Activated T-cell treated with anti-CD3 and anti-CD28 coated beads for 4 hours (primary cell): ENCODE measurements at places on chromosomes 3 and 15.

GRCh38 chr3:56918111-56918568 lies 116.4 kb upstream of the ARHGEF3 start:
- DNase-seq = no peak

DNA sequence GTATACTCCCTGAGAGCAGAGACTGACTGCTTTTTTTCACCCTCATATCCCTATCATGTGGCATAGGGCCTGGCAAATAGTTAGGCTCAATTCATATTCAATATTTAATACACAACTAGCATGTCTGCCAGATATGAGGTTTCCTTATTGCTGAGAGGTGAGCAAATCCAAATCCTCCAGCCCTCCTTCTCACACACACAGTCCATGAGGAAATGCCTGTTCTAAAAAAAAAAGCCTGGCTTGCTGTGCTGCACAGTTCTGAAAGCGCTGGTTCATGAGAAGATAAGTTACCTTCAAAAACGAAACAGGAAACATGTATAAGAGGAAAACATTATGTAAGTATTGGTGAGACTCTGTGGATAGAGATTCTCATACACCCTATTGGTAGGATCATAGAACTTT lies 15.5 kb upstream of the ACAP2 start:
- DNase-seq = no peak

DNA sequence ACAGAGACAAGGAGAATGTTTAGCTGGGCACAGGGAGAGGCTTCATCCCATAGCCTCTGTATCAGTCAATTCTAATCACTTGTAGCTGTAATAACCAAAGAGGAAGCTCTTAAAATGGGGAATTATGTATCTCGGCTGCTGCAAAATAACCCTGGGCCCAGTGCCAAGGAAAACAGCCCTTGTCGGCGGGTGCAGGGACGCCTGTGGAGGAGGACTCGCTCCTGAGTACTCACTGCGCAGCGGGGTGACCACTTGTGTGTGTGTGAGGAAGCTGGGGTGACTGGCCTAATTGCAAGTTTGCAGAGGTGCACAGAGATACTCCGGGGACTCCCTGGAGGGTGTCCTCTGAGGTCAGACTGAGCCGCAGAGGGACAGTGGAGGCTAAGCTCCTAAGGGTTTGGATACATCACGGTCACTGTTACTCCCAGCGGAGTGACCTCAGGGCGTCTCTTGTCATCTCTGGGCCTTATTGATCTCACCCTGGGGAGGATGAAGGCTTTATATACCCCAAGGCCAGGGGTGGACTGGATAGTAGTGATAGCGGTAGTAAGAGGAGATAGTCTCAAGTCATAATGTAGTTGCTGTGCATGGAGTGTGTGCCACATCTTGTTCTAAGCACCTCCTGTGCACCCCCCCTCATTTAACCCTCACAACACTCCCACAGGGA lies 37.2 kb downstream of the SLC6A6 start:
- no peak for DNase-seq

GRCh38 chr3:106120356-106120755 lies 251.5 kb upstream of the CBLB start:
- no peak for DNase-seq

GRCh38 chr15:86055688-86056087 lies 24.0 kb upstream of the AGBL1 start:
- DNase-seq = no peak

DNA sequence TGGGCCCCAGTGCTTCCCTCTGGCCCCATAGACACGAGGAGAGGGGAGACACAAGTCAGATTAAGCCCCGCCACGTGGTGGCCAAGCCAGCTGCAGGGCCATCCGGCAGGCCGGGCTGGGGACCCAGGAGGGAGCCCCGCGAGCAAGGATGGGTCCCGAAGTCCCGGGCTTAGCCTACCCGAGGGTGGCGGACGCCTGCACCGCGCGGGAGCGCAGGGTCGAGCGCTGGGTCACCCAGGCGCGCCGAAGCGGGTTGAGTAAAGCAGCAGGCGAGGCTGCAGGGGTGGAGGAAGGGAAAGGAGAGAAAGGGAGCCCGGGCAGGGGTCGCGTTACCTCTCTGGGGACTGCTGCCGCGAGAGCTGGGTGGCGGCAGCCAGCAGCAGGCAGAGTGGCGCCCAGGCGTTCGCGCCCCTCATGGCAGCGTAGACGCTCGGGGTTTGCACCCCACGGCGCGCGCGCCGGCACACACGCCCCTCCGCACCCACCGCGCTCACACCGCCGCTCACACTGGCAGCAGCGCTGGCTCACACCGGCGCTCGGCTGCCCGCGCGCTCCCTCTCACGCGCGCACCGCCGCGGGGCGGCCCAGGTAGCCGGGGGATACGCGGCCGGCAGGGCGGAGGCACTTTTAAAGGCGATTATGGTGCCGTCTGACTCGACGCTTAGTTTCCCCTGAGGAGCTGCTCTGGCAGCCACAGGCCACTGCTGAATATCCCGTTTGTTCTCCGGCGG lies at the start of gene PCOLCE2:
PCOLCE2 (minus strand) TSS at position 603 of the 731 bp plus-strand sequence; CDS start at position 416, 187 bp downstream.
- no peak for DNase-seq

- peak; percentile 33 for DNase-seq
Observed at GRCh38 chr15:68819495-68820294, 1.0 kb downstream of the ANP32A start.

DNA sequence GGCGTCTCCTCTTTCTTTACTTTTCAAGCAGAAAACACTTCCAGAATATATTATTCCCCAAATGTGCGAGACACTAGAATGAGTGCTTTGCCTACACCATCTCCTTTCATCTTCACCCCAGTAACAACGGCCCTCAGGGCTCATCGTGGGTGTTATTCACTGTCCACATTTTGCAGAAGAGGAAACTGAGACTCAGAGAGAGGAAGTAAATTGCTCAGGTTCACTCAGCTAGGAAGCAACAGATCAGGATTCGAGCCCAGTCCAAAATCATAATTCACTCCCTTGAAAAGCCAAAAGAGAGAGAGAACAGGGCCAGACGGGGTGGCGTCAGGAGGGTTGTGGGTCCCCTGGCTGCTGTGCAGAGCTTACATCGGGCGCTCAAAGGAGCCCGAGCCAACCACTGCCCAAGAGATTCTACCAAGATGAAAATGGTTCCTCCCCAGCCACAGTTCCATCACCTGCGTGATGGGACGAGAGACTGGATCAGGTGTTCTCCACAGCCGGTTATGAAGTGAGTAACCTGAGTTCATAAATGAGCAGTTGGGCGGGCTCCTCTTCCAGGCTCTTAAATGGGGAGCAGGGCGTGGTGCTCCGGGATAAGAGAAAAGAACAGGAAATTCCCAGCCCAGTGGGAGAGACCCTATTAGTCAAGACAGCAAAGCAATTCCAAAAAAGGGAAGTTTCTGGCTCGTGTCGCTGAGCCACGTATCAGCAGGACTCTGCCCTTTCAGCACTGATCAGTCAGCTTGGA lies 48.6 kb upstream of the FLNB start:
- no peak for DNase-seq

GRCh38 chr3:86838927-86839326 lies 152.0 kb downstream of the VGLL3 start:
- DNase-seq = no peak
